ENCODE measurements at places on chromosomes 3 and 15. TPM values are rescaled to one million over a fixed set of nuclear protein-coding genes. Genes with fewer than 3 reads are reported as not detected.

Gene FSIP1
- 0.18 TPM for total RNA-seq

Gene RBP2
- total RNA-seq: not detected

Gene GPR87
- 0.97 TPM for total RNA-seq

Gene OXNAD1
- 47.7 TPM for total RNA-seq

Gene GOLGA8T
- 0.14 TPM for total RNA-seq

Gene LOXL1
- total RNA-seq: 0.27 TPM

Gene ZKSCAN7
- total RNA-seq: 0.97 TPM

Gene CCR3
- total RNA-seq: not detected

Gene CPN2
- not detected for total RNA-seq

Gene TRPM1
- not detected for total RNA-seq

Gene DENND4A
- 49.7 TPM for total RNA-seq

Gene CPNE9
- 0.11 TPM for total RNA-seq

Gene C3orf20
- 0.56 TPM for total RNA-seq

Gene VEPH1
- not detected for total RNA-seq

Gene AHSG
- not detected for total RNA-seq

Gene ARHGEF3
- total RNA-seq: 35.7 TPM

- no peak for DNase-seq
Measured at GRCh38 chr15:46280762-46281542, 646.1 kb downstream of the SQOR start.

GRCh38 chr3:45065373-45065720, 39.2 kb downstream of the CLEC3B start:
- no peak for DNase-seq

DNA sequence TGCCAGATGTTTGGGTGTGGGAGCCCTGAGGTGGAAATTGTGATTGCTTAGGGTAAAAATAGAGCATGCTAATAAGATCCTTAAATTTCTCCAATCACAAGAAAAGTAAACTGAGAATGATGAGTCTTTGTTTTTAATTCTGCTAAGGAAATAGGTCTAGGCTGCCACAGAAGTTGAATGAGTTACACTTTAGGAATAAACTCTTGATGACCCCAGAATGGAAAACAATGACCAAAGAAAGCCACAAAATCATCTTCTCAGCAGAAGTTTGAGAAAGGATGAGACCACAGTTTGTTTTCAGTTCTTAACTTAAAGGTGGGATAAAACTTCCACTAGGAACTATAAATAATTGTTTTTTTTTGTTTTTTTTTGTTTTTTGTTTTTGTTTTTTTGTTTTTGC, 164.6 kb upstream of the BCL6 start:
- DNase-seq: no peak

DNA sequence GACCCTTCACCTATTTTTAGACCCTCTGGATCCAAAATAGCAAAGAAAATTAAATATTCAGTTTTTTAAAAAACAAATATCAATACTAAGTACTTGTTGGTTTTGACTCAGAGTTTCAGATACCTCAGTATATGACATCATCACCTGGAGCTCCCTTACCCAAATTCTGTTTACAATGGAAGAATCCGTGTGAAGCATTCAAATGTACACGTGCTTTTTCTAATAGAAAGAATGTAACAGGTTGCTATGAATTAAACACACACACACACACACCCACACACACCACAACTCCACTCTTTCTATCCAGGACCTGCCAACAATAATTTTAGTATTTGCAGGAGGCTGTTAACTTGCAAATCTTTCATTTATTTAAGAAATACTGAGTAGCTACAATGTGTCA, 221.8 kb downstream of the THRB start:
- no peak for DNase-seq

DNA sequence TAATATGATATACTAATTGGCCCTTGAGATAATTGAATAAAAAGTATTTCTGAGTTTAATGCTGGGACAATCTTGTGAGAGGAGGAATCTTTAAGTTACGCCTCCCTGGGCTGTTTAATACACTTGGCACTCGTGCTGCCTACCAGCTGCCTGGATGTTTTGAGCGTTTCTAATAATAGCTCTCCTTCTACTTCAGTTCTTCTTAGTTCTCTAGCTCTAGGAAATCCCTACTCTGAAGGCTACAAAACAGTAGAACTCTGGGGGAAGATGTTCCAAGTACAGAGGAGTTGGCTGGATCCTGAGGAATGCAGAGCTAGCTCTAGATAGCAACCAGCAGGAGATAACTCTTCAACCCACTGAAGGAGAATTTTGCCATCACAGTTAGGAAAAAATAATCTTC, 3.5 kb downstream of the NAALADL2 start:
- no peak for DNase-seq

GRCh38 chr15:58138106-58138505, at the start of gene AQP9:
Gene AQP9 (plus strand): TSS chr15:58138381. CDS start chr15:58138566, 185 bp downstream.
- no peak for DNase-seq

GRCh38 chr3:135927155-135927554, 38.4 kb upstream of the PPP2R3A start:
- no peak for DNase-seq

DNA sequence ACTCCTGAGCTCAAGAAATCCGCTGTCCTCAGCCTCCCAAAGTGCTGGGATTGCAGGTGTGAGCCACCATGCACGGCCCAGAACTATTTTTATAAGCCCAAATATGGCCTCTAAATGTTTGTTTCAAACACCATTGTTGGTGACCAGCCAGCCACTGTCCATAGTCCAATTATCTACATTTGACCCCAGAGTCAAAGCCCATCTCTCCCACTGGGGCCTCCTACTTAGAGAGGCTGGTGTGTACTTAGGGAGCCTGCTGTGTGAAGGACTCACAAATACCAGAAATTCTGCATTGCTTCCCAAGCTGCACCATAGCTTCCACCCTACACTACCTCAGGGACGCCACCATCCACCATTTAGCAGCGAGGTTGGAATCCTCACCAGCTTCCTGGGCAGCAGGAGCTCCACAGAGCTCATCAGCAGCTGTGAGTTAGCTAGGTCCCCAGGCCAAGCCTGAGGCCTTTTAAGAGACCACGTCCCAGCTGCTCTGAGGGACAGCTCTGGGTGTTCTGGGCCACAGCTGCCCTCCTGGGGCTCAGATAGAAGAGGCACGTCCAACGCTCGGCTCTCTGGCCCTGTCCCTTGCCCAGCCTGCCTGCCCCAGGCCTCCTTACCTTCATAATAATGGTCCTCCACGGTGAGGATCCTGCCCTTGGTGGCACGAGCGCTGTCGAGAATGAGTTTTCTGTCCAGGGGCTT, 29.5 kb downstream of the TKT start:
- no peak for DNase-seq

DNA sequence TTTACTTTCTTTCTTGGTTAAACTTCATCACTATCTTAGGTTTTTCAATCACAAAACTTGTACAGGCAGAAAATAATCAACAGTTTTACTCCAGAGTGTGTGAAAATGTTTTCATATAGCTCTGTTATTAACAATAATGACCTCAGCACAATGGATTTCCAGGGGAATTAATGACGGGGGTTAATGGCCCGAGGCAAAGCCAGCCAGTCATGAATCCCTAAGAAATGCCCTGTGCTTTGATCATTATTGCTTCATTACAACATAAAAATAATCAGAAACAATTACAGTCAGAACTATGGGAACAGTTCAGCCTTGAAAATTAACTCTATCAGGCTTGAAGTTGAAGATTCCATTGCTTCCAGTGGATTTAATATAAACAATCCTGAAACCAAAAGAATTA, 875.4 kb downstream of the ROBO2 start:
- DNase-seq: no peak

DNA sequence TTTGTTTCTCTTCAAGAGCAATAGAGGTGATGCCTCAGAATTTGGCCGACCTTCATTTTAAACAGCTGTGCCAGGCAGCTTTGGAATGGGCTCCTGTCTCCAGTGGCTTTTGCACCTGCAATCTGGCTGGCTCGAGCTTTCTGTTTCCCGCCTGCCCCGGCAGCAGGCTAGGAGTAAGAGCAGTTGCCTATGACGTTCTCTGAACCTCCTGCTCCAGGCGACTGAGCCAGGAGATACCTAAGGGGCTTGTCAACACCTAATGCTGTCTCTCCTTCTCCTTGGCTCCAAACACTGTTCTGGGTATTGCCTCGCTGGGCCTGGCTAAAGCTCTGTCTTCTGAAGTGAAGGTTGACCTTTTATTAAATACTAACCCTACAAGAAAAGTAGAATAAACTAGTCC, 229.9 kb downstream of the LRRN1 start:
- no peak for DNase-seq

- no peak for DNase-seq
Measured at GRCh38 chr15:99406716-99407487, 155.6 kb downstream of the LRRC28 start.

- DNase-seq: no peak
Measured at GRCh38 chr15:82081914-82082762, 36.3 kb upstream of the MEX3B start.

GRCh38 chr3:181403876-181404660, 307.7 kb upstream of the SOX2 start:
- DNase-seq: no peak

GRCh38 chr3:180175572-180175971, 138.8 kb upstream of the PEX5L start:
- DNase-seq: no peak

- DNase-seq: no peak
Measured at GRCh38 chr3:59374818-59375211, 325.0 kb upstream of the CFAP20DC start.

GRCh38 chr15:99212406-99212805, 37.0 kb downstream of the TTC23 start:
- no peak for DNase-seq

DNA sequence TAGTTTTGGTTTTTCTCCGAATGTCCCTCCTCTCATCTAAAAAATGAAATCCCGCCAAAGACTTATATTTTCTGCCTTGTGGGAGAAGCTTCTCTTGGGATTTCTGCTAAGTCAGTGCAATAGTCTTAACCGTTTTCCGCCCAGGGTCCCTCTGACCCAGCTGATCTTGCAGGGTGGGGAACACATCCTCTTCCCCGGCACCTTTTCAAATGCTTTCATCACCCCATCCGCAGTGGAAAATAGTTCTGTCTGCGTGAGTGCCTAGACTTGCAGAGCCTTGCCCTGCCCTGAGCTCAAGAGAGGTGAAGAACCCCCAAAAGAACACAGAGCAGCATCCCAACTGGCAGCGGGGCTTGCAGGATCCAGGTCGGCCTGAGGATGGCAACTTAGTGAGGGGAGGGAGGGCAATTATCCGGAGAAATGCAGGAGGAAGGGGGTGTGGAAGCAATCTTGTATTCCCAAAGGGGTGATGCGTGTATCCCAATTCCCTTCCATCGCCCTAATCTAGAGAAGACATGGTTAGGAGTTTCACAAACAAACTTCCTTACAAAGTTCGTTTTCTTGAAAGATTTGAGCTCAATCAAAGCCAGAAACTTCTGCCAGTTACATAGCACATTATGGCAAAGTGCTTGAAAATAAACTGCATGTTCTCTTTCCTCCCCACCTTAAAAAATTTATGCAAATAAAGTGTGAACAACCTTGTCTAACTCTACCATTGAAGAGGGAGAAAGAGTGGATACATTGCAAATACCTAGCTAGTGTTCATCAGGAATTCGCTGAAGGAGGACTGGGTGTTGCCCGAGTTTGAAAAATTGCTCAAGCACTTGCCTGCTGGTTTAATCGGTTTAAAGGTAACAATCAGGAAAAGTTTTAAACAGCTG, 79.9 kb downstream of the NR2F2 start:
- DNase-seq: no peak

DNA sequence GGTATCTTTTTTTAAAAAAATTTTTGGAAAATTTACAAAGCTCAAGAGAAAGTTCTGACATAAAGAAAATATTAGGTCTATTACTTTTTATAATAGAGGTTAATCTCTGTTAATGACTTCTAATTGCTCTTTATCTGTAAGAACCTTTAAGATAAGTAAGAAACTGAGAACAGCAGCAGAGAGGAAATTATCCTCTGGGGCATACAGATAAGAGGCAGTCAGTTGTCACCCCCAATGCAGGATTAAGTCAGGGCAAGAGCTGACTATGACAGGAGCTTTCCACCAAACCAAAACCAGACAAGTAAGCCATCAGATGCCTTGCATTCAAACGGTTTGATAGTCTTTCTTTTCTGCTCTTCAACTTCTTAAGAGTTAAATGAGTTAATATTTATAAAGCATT, 149.0 kb downstream of the GSK3B start:
- DNase-seq: no peak

DNA sequence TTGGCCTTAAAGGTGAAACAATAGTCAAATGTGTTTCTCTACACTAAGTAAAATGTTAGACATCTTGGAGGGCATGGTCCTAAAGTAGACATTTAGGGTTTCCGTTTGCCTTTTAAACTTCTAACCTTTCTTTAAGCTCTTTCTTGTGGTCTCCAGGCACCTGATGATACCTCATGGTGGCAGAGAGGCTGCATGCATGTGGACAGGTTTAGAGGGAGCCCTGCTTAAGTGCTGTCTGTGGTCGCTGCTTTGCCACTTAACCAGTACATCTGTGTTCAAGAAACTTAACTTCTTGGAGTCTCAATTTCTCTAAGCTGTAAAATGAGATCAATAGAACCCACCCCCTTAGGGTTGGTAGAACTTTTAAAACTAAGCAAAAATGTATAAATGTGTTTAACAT, 6.2 kb downstream of the MITF start:
- DNase-seq: no peak

GRCh38 chr3:30286007-30286669, 320.3 kb upstream of the TGFBR2 start:
- no peak for DNase-seq

DNA sequence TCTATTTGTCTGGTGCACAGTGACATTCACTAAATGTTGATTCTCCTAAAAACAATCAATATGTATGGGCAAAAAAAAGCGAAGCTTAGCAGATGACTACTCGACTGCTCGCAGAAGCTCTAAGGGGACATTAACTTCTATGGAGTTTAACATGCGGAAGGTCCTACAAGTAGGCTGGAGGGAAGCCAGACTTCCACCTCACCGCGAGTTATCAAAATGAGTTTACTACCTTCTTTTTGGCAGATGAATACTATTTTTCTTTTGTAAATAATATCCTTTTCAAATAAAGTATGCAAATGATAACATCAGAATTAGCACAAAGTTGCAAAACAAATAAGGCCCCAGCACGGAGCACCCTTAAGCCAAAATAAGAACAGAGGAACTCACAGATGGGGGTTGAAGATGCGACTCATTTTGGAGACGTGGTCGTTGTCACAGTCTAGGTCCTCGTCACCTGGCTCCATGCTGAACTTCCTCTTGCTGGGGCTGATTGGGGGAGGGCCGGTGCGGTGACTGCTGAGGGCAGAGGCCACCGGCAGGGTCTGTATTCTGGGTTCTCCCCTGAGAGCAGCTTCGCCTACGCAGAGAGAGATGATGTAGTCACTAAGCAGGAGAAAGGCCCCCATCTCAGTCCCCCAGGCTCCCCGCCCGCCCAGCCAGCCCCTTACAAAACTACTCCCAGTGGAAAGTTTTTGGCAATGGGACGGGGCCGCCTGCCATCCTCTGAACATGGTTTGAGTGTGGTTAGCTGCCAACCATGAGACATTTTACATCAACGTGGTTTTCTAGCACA, 42.1 kb downstream of the VGLL4 start:
- no peak for DNase-seq

- DNase-seq: no peak
Measured at GRCh38 chr3:186510374-186511079, 33.7 kb downstream of the CRYGS start.

DNA sequence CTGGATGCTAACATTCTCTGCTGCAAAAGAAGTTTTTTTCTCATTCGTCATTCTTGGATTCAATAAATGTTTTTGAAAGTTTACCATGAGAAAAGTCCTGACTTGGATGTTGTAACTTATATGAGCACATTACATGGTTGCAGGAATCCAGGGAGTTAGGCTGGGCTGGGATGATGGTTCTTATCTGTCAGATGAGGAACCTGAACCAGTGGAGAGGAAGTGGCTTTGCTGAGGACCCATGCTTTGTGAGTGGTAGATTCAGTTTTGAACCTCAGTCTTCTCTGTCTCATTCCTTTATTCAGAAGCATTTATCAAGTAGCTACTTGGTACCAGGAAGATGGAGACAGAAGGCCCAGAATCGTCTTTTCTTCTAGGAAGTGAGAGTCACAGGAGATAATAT, 3.7 kb upstream of the GASK1A start:
- no peak for DNase-seq

All from activated naive CD4-positive, alpha-beta T cell treated with anti-CD3 and anti-CD28 coated beads, Interleukin-2, amount 50 U/mL, for 72 hours (primary cell).